ENCODE measurements at places on chromosomes 1 and 21.

GRCh38 chr1:56433056-56433577 is 146.2 kb downstream of the PLPP3 start:
- no peak for DNase-seq

DNA sequence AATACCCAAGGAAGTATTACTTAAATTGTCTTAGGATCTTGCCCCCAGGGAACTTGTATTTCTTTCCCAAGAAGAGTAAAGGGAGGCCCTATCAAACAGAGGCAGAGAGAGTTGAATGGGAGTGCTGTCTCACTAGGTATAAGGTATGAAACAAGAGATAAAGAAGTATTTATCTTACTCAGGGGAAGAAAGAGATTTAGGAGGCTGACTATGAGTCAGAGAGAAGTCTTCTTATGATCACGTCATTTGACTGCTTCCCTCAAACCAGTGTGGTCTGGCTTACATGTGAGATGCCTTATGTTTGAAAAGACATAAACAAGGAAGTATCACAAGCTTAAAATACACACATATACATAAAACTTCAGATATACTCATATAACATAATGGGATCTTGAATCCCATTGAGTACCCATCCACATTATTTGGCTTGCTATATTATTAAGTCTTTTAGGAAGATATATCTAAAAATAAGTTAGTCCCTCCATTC is 29.6 kb downstream of the DUSP10 start:
- peak; percentile 83 for DNase-seq

DNA sequence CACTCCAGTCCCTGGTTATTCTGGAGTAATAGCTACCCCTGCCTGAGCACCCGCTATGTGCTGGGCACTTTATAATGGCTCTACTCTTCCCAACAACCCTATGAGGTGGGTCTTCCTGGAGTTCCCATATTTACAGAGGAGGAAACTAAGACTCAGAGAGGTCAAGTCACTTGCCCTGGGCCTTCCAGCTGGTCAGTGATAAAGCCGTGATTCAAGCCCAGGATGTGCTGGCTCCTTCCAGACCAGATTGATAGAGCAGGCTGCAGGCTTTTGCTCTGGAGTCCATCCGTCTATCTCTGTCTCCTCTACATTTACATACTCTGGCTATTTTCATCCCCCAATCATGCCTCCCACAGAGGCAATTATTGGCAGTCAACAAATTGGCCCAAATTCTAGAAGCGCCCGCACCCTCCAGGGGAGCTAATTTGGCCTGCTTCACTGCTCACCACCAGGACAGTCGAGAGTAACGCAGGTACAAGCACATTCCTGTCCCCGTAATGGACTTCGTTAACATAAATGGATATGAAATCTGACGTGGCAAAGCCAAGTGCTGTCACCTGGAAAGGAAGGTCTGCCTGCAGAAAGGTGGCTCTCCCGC is 39.8 kb upstream of the SELENON start:
- DNase-seq = no peak

GRCh38 chr1:218810306-218810705 is 363.4 kb upstream of the LYPLAL1 start:
- no peak for DNase-seq

DNA sequence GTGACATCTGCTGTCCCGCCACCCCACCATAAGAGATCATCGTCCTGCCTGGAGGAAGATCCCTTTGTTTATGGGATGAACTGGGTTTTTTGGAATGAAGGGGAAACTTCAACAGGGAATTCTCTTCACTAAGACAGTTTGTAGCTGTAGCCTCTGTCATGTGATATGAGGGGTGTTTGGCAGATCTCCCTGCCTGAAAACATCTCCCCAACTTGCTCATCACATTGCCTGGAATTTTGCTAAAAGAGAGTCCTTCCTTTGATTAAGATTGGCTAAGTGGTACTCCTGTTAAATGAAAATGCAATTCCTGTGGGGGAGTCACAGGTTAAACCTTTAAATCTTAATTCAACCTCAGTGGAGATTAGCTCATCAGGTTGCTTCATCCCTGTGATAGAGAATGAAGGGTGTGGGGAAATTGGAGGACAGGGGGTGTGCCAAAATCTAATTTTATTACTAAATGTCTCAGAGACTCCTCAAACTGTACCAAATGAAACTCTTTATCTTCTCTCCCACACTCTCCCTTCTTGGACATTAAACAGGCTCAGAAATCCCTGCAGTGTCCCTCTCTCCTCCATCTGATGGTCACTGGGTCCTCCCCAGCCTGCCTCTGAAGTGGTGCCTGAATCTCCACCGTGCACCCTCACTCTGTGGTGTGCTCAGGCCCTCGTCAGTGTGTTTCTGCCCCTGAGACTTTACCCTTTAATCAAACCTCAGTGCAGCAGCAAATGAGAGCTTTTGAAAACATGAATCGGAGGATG is 54.8 kb downstream of the IER5 start:
- DNase-seq = no peak

GRCh38 chr1:29849038-29849750 is 612.9 kb downstream of the PTPRU start:
- DNase-seq = peak; percentile 58

DNA sequence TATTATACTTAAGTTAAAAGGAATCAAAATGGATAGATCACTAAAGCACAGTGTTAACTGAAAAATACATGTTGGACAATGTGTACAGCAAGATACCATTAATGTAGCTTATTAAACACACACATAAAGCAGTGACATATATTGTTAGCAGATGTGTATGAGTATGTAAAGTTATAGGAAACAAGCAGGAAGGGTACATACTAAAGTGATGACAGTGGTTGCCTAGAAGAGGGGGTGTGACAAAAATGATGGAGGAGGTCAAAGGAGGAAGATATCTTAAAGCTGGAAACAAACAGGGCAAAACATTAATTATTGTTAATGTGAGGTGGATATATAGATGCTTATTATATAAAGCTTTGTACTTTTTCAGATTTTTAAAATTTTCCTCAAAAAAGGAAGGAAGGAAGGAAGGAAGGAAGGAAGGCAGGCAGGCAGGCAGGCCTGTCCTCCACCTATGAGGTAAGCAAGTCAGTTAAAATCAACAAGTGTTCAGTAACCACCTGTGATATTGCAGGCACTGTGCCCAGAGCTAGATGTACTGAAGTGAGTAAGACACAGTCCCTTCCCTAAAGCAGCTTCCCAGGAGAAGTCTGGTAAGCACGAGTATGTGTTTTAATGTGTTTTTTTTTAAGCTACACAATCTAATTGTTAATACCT is 252.9 kb upstream of the NR5A2 start:
- DNase-seq = no peak

Measured in hematopoietic multipotent progenitor cell treated with erythropoietin and hydrocortisone succinate and interleukin-3 and kit ligand, for 4 days (in vitro differentiated cells).